ELR (cell line): ENCODE measurements at places on chromosomes 6 and 20.
A peak's percentile ranks its signal among the peaks of the same experiment; 100 is the strongest.

DNA sequence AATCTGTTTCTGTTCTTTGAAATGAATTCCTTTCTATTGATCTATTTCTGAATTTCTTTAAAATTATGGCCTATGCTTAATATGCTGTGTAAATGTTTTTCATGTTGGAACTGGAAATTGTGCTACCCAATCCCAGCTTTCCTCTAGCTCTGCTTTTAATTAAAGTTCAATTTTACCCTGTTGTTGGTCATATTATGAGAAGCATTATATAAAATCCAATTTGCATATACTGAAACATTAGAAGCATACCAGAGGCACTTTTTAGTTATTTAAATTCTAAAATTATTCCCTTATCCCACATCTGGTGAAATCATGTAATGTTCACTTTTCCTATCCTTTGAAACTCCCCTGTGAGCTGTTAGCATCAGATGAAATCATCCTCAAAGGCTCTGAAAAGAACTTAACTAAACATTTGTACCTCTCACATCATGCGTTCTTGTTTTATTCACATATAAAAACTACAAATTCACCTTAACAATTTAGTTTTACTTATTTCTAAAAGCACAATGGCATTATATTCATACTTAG lies 160.6 kb upstream of the COL21A1 start:
- no peak for DNase-seq

DNA sequence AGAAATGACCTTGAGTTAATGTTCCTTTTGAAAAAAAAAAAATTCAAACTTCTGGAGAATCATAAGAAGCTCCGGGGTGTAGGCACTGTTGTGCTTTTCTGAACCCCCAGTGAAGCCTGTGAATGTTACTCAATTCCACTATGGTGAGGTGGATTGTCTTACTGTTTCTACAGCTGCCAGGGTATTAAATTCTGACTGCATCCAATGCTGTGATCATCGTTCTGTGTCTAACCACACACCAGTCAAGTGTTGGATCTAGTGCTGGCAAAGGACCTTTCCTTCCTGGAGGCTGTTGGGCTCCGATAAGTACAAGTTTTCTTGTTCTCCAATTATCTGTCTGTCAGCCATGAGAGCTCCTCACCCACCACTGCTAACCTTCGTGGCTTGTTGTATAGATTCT lies 162.0 kb upstream of the EPHA7 start:
- DNase-seq = no peak

GRCh38 chr20:23702021-23702420 lies 13.2 kb upstream of the CST4 start:
- DNase-seq = peak; percentile 50

DNA sequence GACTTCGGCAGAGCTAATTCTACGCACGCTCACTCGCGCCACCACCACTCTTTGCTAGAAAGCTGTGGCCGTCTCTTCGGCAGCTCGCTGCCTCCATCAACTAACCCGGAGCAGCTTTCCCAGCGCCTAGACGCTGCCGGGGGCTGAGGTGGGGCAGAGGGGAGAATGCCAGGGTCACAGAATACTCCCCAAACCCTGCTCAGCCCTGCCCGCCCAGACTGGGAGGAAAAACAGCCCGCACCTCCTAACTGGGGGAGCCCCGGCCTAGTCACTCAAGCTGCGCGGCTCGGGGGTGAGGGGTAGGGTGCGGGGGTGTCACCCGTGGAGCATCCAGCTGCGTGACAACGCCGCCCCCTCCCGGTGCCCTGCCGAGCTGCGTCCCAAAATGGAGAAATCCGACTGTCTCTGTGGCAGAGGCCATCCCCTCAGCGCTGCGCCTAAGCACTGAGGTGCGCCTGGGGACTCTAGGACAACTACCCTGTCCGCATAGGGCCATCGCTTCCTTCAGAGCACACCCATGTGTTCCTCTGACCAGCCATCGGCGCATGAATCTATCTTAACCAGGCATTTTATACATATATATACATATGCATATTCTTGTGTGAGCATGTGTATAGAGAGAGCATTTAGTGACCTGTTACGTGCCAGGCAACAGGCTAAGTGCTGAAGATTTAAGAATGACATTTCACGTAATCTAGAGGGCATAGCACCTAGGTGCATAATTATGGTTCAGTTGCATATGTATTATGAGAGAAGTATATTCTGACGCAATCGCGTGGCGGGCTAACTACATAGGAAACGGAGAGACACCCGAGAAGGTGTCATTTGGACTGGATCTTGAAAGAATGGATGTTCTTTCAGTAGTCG lies 1.5 kb upstream of the TENT5A start:
- DNase-seq = peak; percentile 74

- DNase-seq = no peak
These were observed 36.5 kb downstream of the ZNF217 start for GRCh38 chr20:53557130-53557529.

DNA sequence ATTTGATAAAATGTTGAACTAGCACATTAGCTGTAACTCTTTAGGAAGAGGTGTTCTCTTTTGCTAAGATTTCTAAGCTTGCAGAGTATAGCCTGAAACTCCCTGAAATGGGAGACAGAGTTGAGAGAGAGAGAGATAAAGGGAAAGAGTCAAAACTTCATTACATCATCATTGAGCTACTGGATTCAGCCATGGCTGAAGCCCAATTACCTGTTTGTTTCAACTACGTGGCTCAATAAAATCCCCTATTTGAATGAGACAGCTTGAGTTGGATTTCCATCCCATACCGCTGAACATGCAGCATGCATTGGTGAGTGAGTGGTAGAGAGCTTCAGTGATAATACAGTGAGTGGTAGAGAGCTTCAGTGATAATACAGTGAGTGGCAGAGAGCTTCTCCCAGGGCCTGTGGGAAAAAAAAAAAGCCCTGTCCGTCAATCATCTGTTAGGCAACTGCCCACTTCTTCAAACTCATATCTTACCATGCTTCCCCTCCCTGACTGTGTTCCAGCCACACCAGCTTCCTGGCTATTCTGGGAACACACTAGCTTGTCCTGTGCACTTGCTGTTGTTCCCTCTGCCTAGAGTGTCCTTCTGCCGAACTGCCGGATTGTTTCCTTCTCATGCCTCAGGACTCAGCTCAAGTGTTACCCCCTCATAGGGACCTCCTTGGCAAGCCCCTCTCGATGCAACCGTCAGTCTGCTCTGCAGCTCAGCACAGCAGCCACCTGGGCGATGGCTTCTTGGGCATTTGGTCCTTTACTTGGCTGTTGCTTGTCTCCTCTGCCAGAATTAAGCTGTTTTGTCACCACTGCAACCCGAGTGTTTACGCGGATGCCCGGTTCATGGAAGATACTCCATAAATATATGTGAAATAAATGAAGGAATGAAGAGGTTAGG lies 91.3 kb upstream of the EYA2 start:
- DNase-seq = no peak

GRCh38 chr20:34825530-34826362 lies at the start of gene NCOA6:
Gene NCOA6 (minus strand): TSS chr20:34825651. CDS start chr20:34782355, 43,296 bp downstream.
- DNase-seq = peak; percentile 90

DNA sequence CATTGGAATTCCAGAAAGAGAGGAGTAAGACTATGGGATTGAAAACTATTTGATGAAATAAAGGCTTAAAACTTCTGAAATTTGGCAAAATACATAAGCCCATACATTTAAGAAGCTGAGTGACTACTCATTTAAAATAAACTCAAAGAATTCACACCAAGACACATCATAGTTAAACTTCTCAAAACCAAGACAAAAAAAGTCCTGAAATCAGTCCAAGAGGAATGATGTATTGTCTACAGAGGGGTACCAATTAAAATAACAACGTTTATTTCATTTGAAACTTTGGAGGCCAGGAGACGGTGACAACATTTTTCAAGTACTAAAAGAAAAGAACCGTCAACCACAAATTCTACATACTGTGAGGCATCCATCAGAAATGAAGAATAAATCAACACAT lies 841.4 kb upstream of the MAP3K7 start:
- no peak for DNase-seq

GRCh38 chr6:160921095-160921494 lies 70.5 kb upstream of the MAP3K4 start:
- DNase-seq = no peak

- no peak for DNase-seq
These were observed 96.3 kb downstream of the RFPL4B start for GRCh38 chr6:112443179-112444065.

- no peak for DNase-seq
These were observed 18.7 kb upstream of the PXDC1 start for GRCh38 chr6:3770023-3770720.

GRCh38 chr6:147905711-147906110 lies 397.2 kb downstream of the SAMD5 start:
- DNase-seq = no peak

- peak; percentile 95 for DNase-seq
These were observed 347.7 kb downstream of the BCKDHB start for GRCh38 chr6:80454197-80454596.

DNA sequence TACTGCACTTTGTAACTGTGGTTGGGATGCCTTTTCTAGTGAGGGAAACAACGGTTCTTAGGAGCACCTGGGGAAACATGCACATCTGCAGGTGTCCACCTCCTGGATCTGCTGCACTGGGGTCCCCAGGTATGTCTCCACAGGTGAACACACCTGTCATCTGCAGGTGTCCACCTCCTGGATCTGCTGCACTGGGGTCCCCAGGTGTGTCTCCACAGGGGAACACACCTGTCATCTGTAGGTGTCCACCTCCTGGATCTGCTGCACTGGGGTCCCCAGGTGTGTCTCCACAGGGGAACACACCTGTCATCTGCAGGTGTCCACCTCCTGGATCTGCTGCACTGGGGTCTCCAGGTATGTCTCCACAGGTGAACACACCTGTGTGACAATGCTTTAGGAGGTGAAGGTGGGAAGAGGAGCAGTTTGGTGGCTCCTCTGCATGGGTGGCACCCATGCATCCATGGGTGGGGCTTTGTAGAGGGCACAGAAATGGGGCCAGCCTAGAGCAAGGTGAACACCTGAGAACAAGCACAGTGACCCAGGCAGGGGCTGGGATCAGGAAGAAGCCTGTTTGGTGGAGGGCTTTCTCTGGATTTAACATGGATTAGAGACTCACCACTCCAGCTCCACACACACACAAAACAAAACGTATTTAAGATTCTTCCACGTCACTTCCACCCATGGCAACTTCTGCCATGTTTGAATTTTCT lies 206.0 kb upstream of the CDH4 start:
- no peak for DNase-seq

GRCh38 chr6:12595161-12595811 lies 121.3 kb upstream of the PHACTR1 start:
- peak; percentile 48 for DNase-seq

- DNase-seq = no peak
These were observed 1.3 kb upstream of the BLOC1S5 start for GRCh38 chr6:8065519-8065911.

- DNase-seq = peak; percentile 61
These were observed 198.9 kb downstream of the CLIC5 start for GRCh38 chr6:45816674-45817297.

DNA sequence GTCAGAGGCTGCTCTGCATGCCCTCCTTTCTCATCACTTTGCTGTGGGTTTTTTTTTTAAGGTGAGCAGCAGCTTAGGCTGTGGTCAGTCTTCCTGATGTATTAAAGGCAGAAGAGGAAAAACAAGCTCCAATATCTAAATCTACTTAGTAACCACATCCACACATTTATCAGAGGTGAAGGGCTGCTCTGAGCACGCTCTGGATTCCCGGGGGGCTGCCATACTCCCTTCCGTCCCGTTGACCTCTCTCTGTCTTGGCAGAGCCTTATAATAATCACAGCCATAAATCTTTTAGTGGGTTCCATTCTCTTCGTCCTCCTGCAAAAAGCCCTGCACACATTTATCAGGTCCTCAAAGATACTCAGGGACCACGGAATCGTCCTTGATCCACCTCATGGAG lies 2.7 kb upstream of the LEMD2 start:
- DNase-seq = no peak

- no peak for DNase-seq
These were observed 192.4 kb upstream of the PRDM1 start for GRCh38 chr6:105893741-105894140.

GRCh38 chr20:38883081-38883980 lies 42.9 kb upstream of the FAM83D start:
- DNase-seq = peak; percentile 11

GRCh38 chr6:154864066-154864430 lies 130.8 kb downstream of the SCAF8 start:
- DNase-seq = no peak

- peak; percentile 42 for DNase-seq
These were observed 66.6 kb upstream of the CCDC167 start for GRCh38 chr6:37566111-37566949.

- DNase-seq = no peak
These were observed 12.8 kb upstream of the AKAP7 start for GRCh38 chr6:131122516-131122915.

DNA sequence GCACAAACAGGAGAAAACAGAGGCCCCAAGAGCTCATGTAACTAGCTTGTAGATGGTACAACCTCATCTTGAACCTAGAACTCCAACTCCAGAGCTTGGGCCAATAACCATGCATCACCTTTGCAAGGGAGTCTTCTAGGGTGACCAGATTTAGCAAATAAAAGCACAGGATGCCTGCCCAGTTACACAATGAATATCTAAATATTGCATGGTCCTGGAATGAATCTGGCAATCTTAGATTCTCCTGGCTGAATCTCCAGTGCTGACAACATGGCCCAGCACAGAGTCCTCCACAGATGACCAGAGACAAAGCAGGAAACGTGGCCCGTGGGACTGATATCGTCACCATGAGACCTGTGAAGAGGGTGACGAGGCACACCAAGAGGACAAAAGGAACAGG lies 494.1 kb downstream of the PREX1 start:
- no peak for DNase-seq

DNA sequence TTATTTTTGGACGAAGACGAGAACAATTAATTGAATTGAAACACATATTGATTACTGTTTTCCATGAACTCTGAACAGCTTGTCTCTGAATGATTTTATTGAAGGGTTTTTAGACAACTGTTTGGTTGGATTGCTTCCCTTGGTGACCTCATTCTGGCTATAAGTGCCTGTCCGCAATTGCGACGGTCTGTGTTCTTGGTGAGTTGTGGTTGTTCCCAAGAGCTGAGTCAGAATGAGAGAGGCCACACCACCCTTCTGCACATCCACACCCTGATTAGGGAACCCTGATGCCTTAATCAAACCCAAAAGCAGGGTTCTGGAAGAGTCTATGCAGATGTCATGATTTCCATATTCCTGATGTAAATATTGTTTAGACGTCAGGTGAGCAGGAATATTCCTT lies 747.0 kb downstream of the PTPRT start:
- no peak for DNase-seq

GRCh38 chr6:155050311-155050710 lies 55.2 kb downstream of the TIAM2 start:
- DNase-seq = peak; percentile 40

GRCh38 chr6:160963651-160964050 lies 27.9 kb upstream of the MAP3K4 start:
- DNase-seq = no peak

- DNase-seq = no peak
These were observed 4.6 kb upstream of the TNFRSF6B start for GRCh38 chr20:63691711-63692435.

DNA sequence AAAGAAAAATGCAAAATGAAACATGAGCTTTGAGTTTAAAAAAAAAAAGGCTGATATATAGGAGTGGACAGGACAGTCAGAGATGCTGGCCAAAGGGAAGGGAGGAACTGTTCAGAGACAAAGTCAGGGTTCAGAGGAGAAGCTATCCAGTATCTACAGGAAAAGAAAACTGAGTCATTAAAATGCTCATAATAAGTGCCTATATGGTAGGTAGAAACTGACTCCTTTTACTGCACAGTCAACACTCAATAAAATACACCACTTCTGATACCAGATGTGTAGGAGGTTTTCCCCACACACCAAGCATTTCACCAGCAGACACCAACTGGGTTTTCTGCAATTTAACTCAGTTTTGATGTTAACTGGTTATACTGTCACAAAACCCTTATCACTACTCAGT lies 32.9 kb downstream of the FRK start:
- no peak for DNase-seq
